Upper lobe of right lung (tissue), 1 donor: ENCODE measurements at places on chromosomes 1 and 21. TPM values are rescaled to one million over a fixed set of nuclear protein-coding genes. Genes with fewer than 3 reads are reported as not detected.

DFFA gene
- total RNA-seq: 36.9 TPM

CITED4 gene
- total RNA-seq: 23.2 TPM

CDK18 gene
- 31.6 TPM for total RNA-seq

S100A1 gene
- total RNA-seq: not detected

GMEB1 gene
- total RNA-seq: 12.9 TPM

- DNase-seq: no peak
These were observed 26.2 kb downstream of the ZMYND12 start for GRCh38 chr1:42429603-42430002.

DNA sequence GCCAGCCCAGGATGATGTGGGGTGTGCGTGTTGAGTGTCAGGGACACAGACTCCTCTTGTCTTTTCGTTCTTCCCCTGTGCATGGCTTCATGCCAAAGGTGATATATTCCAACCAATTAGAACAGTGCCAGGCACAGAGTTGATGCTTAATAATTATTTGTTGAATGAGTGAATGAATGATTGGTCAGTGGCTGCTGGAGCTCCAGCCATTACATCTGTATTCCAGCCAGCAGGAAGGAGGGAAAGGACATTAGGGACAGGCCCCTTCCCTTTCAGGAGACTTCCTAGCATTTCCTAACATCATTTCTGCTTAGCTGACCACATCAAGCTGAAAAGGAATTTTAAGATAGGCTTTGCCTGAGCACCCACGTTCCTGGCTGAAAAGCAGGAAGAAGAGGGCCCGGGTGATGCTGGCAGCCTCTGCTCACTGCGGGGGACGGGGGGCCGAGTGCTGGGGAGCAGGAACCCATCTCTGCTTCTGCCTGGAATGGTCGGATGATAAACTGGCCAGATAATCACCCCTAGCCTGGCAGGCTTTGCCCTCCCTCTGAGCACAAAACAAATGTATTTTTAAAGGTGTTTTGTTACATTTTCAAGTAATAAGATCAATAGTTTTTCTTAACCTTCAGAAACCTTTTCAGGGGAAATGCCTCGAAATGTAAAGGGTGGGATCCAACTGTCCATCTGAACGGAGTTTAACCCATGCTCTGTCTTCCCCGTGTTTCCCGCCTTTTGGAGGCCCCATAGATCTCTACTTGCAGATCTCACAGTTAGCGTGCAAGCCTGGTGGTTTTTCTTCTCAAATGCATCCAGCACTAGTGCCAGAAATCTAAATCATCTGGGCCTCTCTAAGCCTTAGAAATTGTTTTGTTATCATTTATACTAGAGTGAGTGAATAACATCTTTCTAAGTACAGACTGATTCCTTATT lies 39.0 kb downstream of the SLC37A1 start:
- peak; percentile 28 for DNase-seq

GRCh38 chr1:21868941-21869454 lies 56.9 kb downstream of the LDLRAD2 start:
- no peak for DNase-seq

DNA sequence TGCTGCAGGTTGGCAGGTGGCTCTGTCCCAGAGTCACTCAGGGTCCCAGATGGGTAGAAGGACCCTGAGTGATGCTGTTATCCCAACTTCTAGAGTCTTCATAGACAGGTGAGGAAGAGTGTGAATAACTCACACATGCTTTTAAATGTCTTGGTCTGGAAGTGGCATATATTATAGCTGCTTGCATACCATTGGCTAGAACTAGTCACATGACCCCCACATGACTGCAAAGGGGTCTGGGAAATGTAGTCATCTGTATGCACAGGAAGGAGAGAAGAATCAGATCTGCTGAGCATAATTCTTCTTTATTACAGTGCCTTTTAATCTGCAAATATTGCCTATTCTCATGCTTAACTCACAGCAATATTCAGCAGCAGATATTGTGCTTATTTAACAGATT lies 28.2 kb upstream of the KLHDC7A start:
- no peak for DNase-seq

DNA sequence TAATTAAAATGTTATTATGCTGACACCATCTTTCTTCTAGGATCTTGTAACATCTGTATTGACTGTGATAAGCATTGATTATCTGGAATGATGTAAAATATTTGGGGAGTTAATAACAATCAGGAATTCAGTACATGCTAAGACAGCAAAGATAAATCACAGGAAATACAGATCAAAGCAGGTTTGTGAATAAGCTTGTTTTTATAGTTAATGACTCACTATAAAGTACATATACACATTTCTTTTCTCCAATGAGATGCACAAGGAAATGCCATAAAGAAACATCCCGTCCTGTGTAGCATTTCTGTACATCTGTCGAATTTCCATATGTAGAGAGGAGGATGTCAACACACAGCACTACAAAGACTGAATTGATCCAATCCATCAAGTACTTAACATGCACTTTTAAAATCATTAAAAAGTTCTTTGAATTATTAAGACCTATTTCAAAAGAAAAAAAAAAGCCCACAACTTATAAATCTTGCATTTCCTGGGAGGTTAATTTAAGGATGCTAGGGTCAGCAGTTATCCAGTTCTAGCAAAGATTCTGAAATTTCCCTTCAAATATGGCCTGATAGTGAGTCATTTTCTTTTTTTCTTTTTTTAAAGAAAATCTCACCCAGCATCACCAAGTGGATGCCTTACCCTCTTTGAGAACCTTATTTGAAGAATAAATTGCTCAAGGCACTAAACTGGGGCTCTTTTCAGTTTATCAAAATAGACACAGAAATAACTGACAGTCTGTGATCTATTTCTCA lies 243.2 kb upstream of the NR5A2 start:
- DNase-seq: no peak

DNA sequence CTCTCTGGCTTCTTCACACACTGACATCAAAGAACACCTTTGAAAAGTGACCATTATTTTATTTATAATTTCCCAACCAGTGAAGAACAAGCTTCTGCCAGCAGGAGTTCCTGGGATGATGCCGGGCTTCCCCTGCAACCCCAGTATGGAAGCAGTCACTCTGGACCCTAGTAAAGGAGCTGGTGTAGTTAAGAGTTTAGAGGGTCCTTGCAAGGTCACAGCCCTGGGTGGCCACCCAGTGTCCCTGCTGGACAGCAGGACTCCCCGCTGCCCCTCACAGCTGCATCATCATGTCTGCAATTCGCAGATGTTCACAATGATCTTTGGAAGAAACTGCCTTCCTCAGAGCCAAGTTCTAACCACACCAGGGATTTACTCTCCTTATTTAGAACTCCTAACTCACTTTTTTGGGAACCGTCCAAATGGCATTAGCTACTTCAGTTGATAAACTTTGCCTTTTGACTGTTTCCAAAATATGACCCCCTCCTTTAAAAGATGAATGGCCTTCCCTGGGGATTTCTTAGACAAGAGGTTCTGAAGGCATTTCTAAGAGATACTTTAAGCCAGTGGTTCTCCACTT lies 90.6 kb downstream of the HIVEP3 start:
- DNase-seq: no peak

GRCh38 chr1:161962091-161962887 lies 61.4 kb downstream of the OLFML2B start:
- no peak for DNase-seq

DNA sequence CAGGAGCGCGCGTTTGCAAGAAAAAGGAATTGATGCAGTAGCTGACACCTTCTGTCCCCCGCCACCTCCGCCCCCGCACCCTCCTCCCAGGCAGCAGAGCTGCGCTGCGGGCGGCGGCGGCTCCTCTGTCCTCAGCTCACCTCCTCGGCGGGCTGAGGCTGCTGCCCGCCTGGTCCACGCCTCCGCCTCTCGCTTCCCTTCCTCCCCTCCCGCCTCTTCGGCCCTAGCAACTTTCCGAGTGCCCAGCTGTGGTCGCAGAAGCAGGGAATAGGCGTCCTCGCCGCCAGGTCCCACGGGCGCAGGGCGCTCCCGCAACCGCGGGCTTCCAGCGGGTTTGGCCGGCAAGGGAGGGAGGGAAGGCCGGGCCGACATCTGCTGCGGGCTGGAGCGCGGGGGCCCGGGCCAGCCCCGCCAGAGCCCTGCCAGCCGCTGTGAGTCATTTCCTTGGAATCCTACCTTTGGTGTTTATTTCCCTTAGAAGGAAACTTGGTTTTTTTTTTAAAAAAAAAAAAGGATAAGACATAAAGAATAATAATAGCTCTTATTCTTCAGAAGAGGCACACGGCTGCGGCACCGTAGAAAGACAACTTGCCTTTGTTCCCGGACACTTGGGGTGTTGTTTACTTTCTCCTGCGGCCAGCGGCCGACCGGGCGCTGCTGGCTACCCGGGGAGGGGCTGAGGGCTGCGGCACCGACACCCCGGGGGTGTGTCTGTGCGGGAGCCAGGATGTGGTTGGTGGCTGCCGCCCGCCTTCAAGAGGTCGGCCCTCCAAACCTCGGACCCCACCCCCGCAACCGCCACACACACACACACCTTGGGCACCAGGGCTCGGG lies 1.1 kb downstream of the SERTAD4 start:
- DNase-seq: peak; percentile 83

DNA sequence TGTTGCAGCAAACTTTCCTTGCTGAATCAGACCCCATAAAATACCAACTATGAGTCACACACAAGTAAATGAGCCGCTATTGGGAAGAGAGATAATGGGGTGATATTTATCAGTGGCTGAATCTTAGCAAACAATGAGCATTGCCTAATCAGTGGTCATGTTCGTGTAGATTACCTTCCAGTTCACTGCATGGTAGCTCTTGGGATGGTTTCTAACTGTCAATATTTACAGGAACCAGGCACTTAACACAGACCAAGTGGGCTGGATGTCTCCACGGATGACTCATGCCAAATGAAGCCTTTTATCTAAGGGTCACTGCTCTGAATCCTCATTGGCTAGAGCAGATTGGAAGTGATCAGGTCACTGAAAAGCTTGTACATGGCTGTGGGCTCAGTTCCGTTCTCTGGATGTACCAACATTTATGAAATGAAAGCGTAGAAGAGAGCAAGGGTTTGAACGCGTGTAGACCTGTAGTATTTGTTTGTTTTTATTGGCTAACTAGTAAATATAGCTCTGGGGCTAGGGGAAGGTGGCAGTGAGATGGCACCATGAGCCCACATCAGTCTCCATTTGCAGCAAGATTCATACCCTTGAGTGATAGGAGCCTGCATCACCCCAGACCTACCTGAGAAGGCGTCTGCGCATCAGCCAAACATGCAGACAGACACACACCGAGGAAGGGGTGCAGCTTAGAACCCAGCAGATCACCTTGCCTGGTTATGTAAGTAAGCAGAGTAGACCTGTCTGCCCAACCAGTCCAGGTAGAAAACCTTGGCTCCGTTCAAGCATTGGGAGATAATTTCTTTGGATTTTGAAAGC lies 153.3 kb downstream of the TOMM20 start:
- peak; percentile 15 for DNase-seq

- DNase-seq: peak; percentile 54
These were observed 6.9 kb downstream of the WNT9A start for GRCh38 chr1:227940791-227941241.

GRCh38 chr1:28322194-28322593 lies 6.6 kb upstream of the MED18 start:
- no peak for DNase-seq

DNA sequence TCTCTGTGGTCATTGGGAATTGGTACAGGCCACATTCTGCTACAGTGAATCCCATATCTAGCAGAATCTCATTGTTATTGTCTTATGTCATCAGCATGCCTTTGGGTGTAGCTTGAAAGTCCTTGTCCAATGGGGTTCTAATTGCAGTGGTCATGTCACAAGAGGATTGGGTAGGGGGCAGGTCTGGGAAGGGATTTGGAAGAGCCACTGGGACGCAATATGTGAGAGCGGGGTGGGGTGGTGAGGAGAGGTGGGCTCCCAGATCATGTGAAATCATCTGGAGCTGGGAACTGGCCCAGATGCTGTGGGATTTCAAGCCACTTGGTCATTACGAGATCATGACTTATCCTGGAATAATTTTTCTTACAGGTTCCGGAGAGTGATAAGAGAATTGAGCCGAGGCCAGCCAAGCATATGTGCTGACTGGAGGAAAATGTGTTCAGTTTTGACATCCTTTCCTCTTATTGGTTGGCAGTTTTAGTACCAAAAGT lies 16.3 kb downstream of the CNIH3 start:
- DNase-seq: no peak

DNA sequence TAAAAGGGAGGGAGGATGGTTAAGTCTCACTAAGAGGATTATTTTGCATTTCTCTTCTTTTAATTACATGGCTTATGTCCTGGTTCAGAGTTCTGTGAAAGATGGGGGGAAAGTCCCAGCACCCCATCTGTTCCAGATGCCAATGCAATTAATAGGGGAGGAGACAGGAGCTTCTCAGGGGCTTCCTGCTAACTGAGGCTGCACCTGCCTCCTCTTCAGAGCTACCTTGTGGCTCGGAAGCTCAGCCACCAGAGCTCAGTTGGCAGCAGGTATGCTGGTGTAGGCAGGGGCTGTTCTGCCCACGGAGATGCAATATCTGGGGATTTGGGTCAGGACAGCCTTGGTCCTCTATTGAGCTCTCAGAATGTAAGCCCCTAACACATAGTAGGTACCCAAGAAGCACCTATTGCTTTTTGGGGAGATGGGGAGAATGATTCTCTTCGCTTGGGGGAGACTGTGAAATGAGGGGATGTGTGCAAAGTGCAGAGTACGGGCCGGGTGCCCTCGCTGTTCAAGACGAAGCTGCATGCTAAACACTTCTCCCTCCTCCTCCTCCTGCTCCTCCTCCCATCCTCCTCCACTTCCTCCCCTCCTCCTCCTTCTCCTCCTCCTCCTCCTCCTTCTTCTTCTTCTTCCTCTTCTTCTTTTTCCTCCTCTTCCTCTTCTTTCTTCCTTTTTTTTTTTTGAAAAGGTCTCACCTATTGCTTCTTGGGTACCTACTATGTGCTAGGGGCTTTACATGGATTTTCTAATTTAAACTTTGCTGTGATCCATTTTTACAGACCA lies 279.0 kb downstream of the PTPRU start:
- no peak for DNase-seq

- DNase-seq: no peak
These were observed 11.9 kb downstream of the STX6 start for GRCh38 chr1:181010789-181011188.

- DNase-seq: no peak
These were observed 28.1 kb downstream of the IL23R start for GRCh38 chr1:67194209-67194863.
